A172 (cell line): ENCODE measurements at places on chromosomes 1 and 21. TPM values are rescaled to one million over a fixed set of nuclear protein-coding genes. Genes with fewer than 3 reads are reported as not detected.
A peak's percentile ranks its signal among the peaks of the same experiment; 100 is the strongest.

DNA sequence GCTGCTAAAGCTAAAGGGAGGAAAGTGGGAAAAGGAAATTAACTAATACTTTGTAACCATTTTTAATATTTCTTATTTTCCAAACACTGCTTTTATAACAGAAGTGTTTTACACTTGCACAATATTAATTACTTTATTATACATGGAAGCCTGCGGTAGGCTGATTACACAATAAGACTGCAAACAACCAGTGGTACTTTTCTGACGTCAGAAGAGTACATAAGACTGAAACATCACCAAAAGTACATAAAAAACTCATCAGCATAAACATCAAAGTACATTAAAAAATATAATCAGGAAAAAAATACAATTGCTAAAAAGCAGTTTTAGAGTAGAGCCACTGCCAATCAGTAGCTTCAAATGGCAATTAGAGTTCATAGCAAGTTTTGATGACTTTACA lies 4.6 kb downstream of the ZNF281 start:
- no peak for DNase-seq

DNA sequence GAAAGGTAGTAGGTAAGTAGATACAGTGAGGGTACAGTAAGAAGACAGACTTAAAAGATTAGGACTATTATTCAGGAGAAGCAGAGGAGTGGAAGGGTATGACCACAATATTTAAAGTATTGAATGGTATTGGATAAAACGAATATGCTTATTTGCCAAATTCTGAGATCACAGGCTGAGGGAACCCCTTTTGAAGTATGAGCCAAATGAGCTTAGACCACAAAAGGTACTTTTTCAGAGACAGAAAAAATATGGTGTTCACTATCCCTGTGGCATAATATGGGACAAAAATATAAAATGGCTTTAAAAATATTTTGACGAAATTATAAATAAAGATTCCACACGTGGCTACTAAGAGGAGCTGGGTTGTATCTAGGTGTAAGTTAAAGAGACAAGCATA lies 880 bp upstream of the MTF2 start:
- no peak for DNase-seq

- peak; percentile 78 for DNase-seq
Observed at GRCh38 chr1:226643177-226643576, 94.6 kb downstream of the STUM start.

DNA sequence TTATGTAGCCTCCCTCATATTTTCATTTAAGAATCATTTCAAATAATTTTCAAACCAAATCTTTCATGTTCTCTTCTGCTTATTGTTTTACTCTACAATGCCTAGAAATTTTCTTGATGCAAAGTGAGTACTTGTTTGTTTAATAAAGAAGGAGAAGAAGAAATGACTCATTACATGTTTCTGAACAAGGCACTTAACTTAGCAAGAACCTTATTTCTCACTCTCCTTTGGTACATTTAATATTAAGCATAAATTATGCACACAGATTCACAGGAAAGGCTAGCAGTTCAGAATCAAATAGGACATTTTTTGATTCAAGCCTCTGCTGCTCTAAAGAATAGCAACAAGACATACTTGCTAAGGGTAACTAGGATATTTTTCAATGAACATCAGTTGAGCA lies 9.1 kb downstream of the SCYL3 start:
- no peak for DNase-seq

- DNase-seq, result peak; percentile 46
Observed at GRCh38 chr1:16231331-16232315, 5.4 kb downstream of the CPLANE2 start.

GRCh38 chr1:15807121-15807520 lies 328 bp downstream of the UQCRHL start:
- no peak for DNase-seq

- DNase-seq, result no peak
Observed at GRCh38 chr1:43522431-43522775, 8.3 kb upstream of the PTPRF start.

DNA sequence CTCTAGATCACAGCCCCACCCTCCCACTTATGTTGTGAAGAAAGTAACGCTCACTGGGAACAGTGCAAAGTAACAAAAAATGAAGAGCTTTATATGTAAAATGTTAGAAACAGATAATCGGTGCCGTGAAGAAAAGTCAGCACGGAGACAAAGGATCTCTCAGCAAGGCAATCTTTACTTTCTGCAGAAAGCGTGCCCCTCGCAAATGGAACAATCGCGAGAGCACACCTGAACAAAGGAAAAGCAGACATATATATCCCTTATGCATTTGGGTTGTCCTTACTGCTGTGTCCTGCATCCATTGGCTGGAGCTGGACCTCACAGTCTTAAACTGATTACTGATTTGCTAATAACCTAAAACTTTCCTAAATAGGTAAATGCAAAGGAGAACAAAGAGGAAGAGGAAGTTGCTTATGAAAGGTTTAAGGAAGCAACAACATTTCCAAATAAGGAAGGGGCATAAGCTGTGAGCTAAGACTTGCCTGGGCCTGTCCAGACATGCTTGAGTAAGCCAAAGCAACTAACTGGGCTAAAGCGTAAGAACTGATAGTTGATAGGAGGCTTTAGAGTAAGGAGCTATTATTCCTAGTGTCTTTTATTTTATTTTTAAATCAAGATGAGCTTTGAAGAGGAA lies 89.7 kb downstream of the GTF2B start:
- DNase-seq, result peak; percentile 5

- DNase-seq, result no peak
Observed at GRCh38 chr1:65424573-65424889, 4.1 kb downstream of the LEPR start.

- DNase-seq, result no peak
Observed at GRCh38 chr1:230498704-230499103, 72.6 kb upstream of the PGBD5 start.

DNA sequence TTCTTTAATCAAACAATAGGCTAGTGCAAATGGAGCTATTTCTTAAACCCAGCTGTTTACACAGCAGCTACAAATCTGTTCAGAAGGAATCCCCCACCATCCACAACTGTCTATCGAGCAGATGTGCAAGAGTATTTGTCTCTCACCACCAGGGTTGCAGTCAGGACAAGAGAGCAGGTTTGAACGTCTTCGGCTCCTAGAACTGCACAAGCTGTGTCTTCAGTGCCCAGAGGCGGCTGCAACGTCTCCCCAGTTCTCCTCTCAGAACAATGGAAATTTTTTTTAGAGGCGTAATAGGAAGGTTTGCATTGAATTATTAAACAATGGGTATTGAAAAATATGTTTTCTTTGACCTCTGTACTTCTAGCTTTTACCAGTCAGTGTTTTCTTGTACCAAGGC lies 7.3 kb downstream of the OVAAL start:
- DNase-seq, result no peak

- no peak for DNase-seq
Observed at GRCh38 chr1:44015206-44015605, 16.1 kb downstream of the SLC6A9 start.

DNA sequence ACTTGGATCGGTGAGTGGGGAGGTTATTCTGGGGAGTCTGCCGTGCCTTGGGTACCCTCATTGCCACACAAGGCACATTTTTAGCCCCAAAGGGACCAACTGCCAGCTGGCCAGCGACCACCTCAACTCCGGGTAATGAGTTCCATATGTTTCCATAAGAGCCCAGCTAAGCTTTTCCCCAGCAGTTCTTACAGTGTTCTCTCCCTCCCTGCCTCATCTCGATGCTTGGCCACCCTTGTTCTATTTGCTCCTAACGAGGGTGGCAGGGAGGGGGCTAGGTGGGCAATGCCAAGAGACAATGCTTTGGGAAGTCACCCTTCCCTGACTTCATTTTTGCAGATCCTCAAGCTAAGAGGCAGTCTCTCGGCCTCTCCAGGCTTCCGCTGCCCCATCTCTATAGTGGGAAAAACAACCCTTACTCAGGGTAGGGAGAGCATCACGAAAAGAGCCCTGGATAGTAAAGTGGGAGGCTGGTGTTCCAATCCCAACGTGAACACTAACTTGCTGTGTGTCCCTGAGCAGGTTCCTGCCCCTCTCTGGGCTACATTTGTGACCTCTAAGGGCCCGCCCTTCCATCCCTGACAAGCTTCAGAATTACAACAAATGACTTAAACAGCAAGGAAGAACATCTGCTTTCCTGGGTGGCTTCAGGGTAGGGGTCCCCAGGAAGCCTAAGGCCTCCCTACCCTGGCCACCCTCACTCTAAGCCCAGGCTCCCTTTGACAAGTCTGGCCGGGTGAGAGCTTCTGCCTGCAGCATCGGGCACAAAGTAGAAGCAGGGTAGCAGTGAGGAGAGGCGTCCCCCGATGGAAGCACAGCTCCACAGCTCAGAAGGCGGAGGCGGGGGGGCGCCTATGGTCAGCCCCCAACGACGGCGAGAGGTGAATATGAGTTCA lies 5.8 kb downstream of the ID3 start:
- no peak for DNase-seq

- DNase-seq, result no peak
Observed at GRCh38 chr1:206496131-206496793, 11.1 kb upstream of the RASSF5 start.

DNA sequence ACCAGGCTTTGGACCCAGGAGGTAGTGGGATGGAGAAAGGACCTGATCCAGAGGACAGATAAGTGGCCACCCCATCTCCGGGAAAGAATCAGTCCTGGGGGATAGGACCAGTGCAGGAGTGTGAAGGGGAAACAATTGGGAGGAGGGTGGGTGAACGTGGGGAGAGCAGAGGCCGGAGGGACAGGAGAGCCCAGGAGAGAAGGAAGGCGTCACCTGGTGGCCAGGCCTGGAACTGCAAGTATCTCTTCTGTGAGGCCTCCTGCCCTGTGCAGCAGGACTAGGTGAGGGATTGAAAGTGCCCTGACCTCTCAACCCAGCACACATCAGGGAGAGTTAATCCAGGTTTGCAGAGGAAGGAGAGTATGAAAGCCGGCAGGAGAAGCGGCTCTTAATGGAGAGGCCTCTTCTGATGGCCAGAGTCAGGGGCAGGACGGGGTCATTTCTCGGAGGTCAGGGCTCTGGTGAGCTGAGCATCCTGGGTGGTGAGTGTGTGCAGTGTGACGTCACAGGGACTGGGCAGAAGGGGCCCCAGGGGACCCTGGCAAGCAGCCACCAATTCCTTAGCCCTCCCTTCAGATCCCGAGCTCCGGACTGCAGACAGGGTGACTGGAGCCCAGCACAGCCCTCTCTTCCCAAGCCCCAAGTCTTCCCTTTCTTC lies 9.2 kb upstream of the LAD1 start:
- peak; percentile 88 for DNase-seq

GRCh38 chr1:179127163-179127895 lies 45.5 kb downstream of the TOR3A start:
- DNase-seq, result peak; percentile 65

DNA sequence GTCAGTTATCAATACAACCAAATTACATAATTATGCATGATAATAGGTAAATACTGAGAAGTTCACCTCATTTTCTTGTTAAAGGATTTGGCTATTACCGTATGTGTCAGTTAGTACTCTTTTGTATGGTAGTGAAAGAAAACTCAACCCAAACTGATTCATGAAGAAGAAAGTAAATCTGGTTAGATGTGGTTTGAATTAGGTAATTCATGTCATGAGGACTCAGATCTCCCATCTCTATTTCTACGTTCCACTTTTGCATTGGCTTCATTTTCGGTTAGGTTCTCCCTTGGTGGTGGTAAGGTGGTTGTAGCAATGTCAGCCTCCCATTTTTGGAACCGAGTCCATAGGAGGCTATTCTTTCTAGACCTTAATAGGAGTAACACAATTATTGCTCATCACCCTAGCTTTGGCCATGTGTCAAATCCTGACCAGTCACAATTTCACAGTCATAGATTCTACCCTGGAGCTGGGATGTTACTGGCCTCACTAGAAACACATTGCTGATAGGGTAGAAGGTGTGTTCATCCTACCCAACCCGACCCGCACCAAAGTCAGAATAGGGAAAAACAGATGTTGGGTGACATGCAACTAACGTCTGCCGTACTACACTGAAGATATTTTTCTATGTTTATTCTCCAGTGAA lies 97.6 kb downstream of the OSBPL9 start:
- DNase-seq, result no peak

- DNase-seq, result no peak
Observed at GRCh38 chr1:243346468-243346867, 90.6 kb downstream of the SDCCAG8 start.

DNA sequence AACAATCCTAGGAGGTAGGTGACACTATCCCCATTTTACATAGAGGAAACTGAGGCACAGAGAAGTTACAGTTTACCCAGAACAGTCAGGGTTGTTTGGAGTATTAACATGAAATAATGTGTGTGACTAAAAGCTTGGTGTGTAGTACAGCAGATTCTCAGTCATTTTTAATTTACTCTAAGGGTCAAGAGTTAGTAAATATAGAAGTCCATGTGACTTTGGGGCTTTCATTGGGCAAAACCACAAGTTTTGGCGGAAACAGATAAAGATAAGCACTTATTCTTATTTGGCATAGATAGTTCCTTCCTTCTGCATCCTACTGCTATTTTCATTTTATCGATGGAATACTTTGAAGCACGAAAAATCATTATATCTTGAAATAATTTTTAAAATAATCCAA lies 128.5 kb downstream of the DNM3 start:
- no peak for DNase-seq

GRCh38 chr1:55402671-55403464 lies 187.7 kb upstream of the USP24 start:
- DNase-seq, result no peak

Gene BRINP3
- total RNA-seq, result not detected in 2 replicates

Gene OR2L8
- total RNA-seq, result not detected in 2 replicates

Gene TMPRSS15
- 0.02 and 0.12 TPM in 2 replicates for total RNA-seq

Gene E2F2
- 3.8 and 4.0 TPM in 2 replicates for total RNA-seq

Gene ATAD3B
- total RNA-seq, result 8.0 and 12.0 TPM in 2 replicates
